PC-3 (cell line): ENCODE measurements at places on chromosomes 7 and 10. TPM values are rescaled to one million over a fixed set of nuclear protein-coding genes. Genes with fewer than 3 reads are reported as not detected.

The DPP6 gene
- not detected in 2 replicates for total RNA-seq

The NEBL gene
- 14.7 and 18.8 TPM in 2 replicates for total RNA-seq

The CALML3 gene
- not detected in 2 replicates for total RNA-seq

- no peak for DNase-seq
Observed at GRCh38 chr7:44736896-44737295, 11.8 kb upstream of the ZMIZ2 start.

GRCh38 chr10:85558533-85558932 is 808.1 kb downstream of the GRID1 start:
- no peak for DNase-seq

GRCh38 chr10:124320778-124321432 is 97.8 kb downstream of the OAT start:
- DNase-seq = no peak

DNA sequence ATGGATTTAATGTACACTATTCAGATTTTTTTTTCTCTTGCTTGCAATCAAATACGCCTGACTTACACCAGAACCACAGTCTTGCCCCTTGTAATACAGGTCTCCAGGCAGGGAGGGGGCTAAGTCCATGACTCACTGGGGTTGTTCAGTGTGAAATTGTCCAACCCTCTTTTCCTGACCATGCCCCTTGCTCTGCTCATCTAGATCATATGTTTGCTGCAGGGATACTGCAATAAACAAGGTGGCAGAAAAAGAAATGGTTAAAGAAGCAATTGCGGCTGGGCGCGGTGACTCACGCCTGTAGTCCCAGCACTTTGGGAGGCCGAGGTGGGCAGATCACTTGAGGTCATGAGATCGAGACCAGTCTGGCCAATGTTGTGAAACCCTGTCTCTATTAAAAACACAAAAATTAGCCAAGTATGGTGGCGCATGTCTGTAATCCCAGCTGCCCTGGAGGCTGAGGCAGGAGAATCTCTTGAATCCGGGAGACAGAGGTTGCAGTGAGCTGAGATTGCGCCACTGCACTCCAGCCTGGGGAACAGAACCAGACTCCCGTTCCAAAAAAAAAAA is 85.5 kb downstream of the TMEM130 start:
- DNase-seq = no peak

DNA sequence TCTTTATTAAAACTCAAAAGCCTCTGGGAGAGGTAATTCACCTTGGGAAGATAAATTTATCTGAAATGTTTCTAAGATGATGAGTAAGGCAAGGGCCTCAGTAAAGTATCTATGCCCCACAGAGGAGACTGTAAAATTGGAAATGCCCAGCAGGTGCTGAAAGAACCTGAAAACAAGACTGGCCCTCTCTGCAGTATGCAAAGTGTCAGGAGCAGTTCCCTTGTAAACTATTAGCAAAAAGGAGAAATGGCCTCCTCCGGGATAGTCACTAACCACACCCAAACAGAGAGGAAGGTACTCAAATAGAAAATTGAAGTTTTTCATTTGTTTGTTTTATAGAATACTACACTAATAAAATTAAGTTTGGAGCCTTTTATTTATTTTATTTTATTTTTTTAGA is 81.2 kb downstream of the FZD1 start:
- no peak for DNase-seq

- peak; percentile 59 for DNase-seq
Observed at GRCh38 chr7:88111140-88111743, 108.6 kb downstream of the SRI start.

GRCh38 chr7:105885387-105886111 is 9.2 kb upstream of the ATXN7L1 start:
- no peak for DNase-seq

DNA sequence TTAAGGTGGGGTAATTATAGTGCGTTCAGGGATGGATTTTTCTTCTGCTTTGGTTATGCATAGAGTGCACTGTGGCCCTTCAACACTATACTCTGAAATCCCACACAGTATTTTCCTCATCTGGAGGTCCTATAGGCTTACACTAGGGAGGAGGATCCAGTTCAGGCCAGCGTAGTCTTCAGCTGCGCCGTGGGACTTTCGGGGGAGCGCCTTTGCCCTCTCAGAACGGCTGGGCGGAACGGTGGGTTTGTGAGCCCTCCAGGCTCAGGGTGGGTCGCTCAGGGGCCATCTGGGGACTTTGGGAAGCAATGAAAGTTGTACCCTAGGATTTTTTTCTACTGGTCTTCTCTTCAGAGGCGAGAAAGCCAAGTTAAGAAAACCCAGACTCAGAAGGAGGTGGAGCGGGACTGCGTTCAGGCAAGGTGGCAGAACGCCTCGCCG is 652 bp upstream of the VPS26A start:
- DNase-seq = peak; percentile 77

DNA sequence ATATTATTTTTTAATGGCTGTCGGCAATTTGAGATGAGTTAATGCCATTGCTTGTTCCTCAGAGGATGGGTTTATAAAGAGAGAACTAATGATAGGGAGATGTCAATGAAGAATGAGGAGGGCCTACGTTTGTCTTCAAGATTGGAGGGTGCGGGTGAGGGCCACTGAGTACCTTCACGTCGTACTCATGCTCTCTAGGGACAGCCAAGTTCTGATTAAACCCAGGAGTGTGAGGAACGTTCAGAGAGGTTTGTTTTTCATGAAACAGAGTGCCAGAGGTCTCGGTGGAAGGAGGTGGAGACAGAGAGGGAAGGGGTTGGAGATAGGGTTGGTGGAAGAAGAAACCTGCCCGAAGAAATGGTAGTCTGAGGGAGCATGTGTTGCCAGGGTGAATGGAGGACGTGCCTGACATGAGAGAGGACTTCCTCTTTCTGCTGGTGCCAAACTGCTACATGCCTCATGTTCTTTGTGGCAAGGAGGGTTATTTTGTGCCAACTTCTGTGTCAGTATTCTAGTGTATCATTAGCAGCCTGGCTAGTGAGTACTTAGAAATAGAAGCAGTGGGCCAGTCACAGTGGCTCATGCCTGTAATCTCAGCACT is 8.9 kb downstream of the DHTKD1 start:
- DNase-seq = no peak

- DNase-seq = peak; percentile 94
Observed at GRCh38 chr10:76624470-76624869, 1013.1 kb downstream of the KCNMA1 start.

GRCh38 chr7:6576024-6576866 is 1.0 kb upstream of the ZDHHC4 start:
- DNase-seq = peak; percentile 18

- DNase-seq = no peak
Observed at GRCh38 chr7:111409714-111410422, 152.4 kb downstream of the IMMP2L start.

DNA sequence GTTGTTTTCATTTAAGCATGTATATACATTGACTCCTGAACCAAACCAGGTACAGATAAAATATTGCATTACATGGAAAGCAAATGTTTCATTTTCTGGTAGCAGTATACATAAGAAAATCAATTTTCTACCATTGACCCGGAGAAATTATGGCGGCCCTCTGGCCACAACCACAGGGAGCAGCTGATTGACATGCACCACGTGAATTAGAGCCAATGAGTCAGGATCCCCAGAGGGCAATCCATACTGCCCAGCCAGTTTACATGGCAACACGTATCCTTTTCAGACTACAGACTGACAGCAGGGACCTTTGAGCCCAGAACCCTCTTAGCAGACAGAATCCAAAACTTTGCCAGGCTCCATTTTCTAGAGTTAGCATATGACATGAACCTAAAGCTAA is 272.2 kb upstream of the NEBL start:
- peak; percentile 15 for DNase-seq

DNA sequence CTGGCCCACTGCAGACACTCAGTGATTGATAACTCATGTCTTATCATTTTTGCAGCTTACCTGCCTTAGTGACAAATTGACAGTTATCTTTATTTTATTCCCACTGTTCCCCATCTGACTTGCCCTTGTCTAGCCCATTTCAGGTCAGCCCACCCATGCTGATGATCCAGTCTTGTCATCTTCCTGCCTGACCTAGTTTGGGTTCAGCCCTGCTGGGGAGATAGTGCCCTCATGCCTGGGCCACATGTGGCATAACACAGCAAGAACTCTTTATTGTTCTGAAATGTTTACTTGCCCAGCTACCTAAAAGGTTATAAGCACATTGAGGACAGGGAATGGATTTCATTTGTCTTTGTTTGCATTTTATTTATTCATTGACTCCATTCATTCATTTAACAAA is 75.6 kb downstream of the ENTPD1 start:
- no peak for DNase-seq

GRCh38 chr7:139086454-139086853 is 23.1 kb downstream of the ZC3HAV1 start:
- no peak for DNase-seq

DNA sequence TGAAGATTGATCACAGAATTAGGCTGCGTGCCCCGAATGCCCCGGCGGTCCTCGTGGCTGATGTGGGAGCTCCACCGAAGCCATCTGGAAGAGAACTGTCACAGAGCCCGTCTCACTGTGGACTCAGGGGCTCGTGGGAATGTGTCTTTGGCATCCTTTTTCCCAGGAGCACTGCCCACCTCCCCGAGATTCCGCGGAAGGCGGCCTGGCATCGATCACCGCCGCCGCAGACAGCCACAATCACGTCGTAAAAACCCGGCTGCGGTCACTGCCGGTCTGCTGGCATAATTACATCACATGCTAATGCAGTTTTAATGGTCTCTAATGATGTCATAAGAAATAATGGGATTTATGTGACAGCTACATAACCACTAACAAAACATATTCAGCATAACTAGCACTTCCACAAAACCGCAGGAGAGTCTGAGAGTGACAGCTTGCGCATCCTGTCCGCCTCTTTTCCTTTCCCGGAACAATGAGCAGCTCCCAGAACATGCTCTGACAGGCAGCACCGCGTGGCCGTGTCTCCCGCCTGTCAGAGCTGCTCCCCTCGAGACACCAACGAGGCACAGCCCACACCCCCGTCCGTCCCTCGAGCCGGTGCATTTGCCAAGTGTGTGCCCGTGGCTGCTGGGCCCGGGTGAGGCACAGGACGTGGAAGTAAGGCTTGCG is 490.0 kb downstream of the PTPRN2 start:
- DNase-seq = no peak
